Thymus (tissue), 14 donors: ENCODE measurements at places on chromosomes 2 and 18.

- DNase-seq, result no peak
Measured at GRCh38 chr2:85929096-85930050, 40.6 kb upstream of the ST3GAL5 start.

GRCh38 chr2:54109848-54110247 is 5.6 kb upstream of the ACYP2 start:
- DNase-seq, result no peak

GRCh38 chr2:8549942-8550341 is 131.9 kb upstream of the ID2 start:
- no peak for DNase-seq

GRCh38 chr2:12173943-12174340 is 427.5 kb downstream of the LPIN1 start:
- no peak for DNase-seq

DNA sequence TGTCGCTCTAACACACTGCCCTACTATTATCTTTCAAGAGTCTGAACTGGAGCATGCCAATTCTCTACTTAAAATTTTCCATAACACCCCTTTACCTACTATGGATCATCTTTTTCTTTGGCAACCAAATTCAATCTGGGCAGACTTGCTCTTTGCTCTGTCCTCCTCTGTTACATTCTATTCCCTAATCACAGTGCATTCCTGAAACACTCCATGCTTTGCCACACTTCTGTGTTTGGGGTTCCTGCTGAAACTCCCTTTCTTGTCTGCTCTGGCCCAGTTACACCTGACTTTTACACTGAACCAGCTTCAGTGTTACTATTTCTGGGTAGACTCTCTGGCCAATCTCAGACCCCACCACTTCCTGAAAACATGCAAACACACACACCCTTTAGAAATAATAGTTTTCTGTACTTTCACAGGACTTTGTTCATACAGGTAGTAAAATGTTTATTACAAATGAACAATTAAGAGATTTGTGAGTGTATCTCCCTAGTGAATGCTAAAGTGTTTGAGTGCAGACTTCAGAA is 119.9 kb upstream of the DCC start:
- no peak for DNase-seq

DNA sequence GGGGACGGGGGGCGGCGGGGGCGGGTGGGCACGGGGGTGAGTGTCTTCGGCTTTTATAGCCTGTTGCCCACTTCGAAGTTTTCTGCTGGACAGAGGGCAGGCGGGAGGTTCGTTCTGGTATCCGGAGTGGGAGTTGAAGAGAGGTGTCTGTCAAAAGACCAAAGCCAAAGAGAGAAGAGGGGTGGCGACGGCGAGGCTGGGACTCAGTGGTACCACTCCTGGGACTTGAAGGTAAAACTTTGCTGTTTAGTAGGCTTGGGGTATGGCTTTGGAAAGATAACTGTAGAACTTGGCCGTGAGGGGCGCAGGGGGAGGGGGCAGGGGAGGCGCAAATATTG is 215.8 kb upstream of the DTNA start:
- DNase-seq, result no peak

GRCh38 chr2:23565814-23566213 is 180.8 kb downstream of the KLHL29 start:
- DNase-seq, result no peak

GRCh38 chr2:156901373-156902031 is 356.0 kb upstream of the GALNT5 start:
- no peak for DNase-seq

- DNase-seq, result no peak
Measured at GRCh38 chr18:69161383-69162028, 239.2 kb upstream of the DOK6 start.

DNA sequence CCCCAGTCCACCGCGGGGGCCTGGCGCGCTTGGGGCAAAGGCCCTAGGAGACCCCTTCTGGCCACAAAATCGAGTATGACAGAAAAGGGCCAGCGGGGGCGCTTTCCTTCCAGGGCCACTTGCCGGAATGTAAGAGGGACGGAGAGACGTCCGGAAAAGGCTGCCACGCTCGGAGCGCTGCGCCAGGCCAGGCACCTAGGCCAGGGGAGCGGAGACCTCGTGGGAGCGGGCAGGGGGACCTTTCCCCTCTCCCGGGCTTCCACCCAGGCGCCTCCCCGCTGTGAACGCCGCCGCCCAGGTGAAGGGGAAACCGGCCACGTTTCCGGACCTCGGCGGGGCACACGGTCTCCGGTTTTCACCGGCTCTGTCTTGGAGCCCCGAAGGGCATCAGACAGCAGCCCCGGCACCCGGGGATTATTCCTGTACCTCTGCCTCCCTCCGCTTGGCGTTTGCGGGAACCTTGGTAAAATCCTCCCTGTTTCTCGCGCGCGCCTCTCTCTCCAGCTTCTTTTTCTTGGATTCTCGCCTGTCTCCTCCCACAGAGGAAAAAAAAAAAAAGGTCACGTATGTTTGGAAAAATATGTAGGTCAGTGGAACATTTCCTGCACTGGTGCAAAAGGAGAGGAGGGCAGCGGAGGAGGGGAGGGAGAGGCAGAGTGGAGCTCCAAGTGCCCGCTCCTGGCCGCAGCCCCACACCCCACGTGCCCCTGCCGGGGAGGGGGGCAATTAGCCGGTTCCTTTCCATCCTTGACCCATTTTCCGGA is 1.2 kb upstream of the NPAS2 start:
- DNase-seq, result no peak

- no peak for DNase-seq
Measured at GRCh38 chr2:220811115-220811514, 761.0 kb downstream of the EPHA4 start.

DNA sequence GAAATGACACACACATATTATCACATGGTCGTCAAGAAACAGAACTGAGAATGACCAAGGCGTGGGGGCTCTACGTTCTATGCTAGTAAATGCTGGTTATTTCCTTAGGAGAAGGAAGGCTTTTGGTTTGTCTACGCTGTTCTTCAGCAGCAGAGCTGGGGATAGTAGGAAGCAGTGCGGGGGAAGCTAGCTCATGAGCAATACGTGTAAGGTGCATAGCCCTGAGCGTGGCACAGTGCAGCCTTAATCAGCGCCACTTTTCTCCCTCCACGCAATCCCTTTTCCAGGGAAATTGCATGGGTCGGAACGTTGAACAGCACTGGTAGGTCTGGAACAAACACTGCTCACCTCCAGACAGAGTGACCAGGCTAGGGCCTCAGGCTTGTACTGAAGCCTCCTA is 199.6 kb upstream of the FBXO11 start:
- DNase-seq, result no peak

- DNase-seq, result no peak
Measured at GRCh38 chr2:221034973-221035372, 537.1 kb downstream of the EPHA4 start.

DNA sequence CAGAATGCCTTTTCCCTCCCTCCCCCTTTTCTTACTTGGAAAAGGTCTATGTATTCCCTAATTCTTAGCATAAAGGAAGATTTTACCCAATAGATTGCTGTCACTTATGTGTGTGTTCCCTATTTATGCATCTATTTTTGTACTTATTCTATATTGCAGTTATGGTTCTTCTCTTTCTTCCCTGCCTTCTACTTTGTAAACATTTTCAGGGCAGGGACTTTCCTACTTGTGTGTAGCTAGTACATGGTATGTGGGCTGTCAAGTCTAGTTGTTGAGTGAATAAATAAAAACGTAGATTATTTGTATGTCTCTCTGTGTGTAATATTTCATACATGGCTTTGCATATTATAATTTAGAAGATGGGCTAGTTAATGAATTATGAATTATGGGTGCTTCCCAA is 45.3 kb downstream of the PSMD14 start:
- DNase-seq, result no peak

DNA sequence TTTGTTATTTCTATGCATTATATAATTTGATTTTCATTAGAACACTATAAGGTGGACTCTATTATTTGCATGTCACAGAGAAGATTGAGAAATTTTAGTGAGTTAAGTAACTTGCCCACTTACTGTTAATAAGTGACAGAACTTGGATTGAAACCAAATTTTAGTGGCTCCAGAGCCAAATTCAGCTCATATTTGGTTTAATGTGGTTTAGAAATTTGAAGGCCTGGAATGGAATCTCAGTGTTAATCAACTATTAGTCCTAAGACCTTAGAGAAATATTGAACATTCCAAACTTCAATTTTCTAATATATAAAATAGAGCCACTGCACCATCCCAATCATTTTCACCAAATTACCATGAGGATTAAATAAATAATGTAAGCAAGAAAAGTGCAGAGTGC is 281.6 kb downstream of the ZNF385B start:
- no peak for DNase-seq

- DNase-seq, result no peak
Measured at GRCh38 chr2:102677244-102678215, 58.2 kb downstream of the SLC9A2 start.

DNA sequence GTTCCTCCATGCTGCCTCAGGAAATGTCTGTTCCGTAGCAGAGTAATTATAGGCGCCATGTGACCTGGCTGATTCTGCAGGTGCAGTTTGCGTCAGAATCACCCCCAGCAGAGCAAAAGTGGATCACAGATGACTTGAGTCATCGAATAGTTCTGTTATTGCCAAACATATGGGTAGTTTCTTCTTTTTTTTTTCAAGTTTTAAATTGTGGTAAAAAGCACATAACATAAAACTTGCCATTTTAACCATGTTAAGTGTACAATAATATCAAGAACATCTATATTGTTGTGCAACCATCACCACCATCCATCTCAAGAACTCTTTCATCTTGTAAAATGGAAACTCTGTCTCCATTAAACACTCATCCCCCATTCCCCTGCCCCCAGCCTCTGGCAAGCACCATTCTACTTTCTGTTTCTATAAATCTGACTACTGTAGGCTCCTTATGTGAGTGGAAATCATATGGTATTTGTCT is 177.7 kb upstream of the TWIST2 start:
- DNase-seq, result no peak

GRCh38 chr18:53947092-53947640 is 277.3 kb downstream of the MBD2 start:
- no peak for DNase-seq

GRCh38 chr2:76281156-76281841 is 570.6 kb upstream of the GCFC2 start:
- DNase-seq, result no peak

DNA sequence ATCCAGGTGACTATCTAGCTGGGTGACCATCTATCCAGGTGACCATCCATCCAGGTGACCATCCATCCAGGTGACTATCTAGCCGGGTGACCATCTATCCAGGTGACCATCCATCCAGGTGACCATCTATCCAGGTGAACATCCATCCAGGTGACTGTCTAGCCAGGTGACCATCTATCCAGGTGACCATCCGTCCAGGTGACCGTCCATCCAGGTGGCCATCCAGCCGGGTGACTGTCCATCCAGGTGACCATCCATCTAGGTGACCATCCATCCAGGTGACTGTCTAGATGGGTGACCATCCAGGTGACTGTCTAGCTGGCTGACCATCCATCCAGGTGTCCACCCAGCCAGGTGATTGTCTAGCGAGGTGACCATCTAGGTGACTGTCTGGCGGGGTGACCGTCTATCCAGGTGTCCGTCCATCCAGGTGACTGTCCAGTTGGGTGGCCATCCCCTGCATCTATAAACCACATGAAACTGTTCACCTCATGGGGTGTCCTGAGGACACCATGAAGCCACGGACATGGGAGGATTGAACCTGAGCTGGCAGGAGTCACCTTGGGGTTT is 305.3 kb downstream of the NDUFA10 start:
- DNase-seq, result no peak

DNA sequence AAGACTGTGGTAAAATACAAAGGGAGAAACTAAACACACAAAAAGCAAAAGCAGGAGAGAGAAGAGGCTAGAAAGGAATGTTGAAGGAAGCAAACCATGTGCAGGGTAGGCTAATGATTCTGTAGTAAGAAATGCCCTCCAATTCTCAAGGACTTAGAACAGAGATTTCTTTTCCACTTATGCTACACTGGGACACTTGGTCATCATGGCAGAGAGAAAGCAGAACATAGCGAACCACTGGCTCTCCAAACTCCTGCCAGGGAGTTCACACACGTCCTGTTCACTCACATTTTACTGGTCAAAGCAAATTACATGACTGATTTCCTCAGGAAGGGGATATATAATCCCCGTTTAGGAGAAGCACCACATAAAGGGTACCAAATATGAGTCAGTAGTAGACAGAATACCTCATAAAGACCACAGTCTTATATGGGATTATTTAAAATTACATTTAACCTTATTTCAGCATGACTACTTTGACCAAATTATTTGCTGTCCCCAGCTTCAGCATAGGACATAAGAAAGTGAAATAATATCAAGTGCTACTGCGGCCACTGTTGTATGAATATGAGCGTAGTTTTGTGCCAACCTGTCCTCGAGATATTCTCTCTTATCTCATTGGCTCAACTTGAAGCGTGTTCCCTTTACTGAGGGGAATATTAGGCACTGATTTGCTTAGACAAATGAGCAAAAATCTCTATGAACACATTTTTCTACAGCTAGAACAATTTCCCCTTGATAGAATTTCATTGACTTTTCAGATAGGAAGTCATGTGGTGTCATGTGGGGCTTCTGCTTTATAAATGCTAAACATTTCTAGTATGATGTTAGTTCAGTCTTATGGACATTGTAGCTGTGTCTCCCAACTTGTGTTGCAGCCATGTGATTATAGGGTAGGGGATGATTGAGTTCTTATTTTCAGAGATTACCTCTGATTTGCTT is 81.7 kb downstream of the FAM161A start:
- no peak for DNase-seq

GRCh38 chr2:127052771-127053691 is 53.9 kb downstream of the BIN1 start:
- DNase-seq, result no peak

DNA sequence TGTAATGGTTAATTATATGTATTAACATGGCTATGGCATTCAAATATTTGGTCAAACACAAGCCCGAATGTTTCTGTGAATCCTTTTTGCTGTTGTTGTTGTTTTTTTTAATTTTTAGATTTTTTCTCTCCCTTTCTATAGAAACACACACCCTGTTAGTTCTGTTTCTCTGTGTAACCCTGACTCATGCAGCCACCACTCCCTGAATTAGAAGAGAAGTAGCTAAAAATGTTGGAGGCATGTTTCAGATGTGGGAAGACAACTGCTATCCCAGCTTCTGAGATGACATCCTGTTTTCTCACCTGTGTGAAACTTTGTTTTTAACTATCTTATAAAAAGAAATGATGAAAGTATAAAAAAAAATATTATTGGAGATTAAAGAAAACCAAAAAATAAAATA is 219.6 kb upstream of the RGPD4 start:
- no peak for DNase-seq

DNA sequence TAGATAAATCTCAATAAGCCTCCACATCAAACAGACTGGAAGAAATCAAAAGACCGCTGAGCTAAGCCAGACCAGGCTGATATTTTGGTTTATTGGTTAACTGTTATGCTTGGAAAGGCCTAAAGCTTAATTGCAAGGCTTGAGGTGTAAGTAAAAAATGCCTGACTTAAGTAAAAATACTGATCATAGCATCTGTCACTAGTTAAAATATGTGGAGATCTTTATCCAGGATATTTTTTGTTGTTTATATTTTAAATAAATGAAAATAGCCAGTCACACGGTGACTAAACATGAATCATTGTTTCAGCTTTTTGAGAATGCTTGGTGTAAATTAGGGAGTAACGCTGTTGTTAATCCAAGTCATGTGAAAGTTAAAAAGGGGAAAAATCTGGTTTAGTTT is 127.9 kb downstream of the THADA start:
- no peak for DNase-seq

- DNase-seq, result no peak
Measured at GRCh38 chr2:64929333-64929732, 59.9 kb upstream of the SLC1A4 start.

GRCh38 chr2:96326990-96327820 is 2.1 kb downstream of the ITPRIPL1 start:
- DNase-seq, result no peak

- no peak for DNase-seq
Measured at GRCh38 chr2:224579411-224579810, 5.8 kb downstream of the CUL3 start.

GRCh38 chr2:158066046-158066713 is 35.5 kb upstream of the UPP2 start:
- DNase-seq, result no peak
